Stimulated activated CD4-positive, alpha-beta T cell treated with anti-CD3 and anti-CD28 coated beads, Interleukin-15, amount 100 ng/mL, for 1 hour (primary cell): ENCODE measurements at places on chromosomes 4 and X.
A peak's percentile ranks its signal among the peaks of the same experiment; 100 is the strongest.

- DNase-seq = peak; percentile 53
These were observed 21.7 kb upstream of the CD38 start for GRCh38 chr4:15756361-15756861.

DNA sequence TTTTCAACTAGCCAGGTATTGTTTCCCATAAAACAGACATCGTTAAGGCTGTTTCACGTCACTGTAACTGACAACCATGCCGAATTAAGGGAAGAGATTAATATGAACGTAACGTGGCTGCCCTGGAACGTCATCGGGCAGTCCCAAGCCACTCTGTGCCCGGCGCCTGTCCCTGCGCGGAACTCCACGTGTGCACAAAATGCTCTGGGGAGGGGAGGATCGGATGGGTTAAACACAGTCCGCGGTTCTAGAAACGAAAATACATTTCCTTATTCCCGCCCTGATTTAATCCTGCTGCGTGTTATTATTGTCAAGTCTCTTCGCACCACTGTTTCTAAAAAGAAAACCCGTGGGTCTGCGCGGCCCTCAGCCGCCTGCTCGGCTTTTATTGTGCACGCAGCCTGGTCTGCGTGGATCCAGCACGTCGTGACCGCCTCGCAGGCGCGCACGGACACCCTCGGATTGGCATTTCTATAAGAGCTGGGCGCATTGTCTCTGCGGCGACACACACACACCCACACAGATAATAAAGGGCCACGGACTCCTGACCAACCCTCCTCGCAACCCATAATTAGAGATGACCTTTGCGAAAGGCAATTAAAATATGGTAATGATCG is 69.6 kb upstream of the BCOR start:
- DNase-seq = no peak

DNA sequence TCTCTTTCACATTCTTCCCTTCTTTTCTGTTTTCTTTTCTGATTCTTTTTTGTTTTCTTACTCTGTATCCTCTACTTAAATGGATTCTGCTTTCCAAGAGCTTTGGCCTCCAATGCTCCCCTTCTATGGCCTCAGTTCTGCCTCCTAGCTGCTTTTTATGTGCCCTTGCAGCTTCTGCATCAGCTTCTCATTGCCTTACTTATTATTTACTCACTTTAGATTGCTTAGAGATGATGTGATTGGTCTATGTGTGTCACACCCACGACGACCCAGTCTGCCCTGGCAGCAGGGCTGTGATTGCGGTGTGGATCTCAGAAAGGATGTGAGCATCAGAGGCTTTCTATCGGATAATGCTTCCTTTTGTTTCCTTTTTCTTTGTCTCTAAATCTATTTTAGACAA is 71.8 kb upstream of the SMARCA5 start:
- DNase-seq = no peak

DNA sequence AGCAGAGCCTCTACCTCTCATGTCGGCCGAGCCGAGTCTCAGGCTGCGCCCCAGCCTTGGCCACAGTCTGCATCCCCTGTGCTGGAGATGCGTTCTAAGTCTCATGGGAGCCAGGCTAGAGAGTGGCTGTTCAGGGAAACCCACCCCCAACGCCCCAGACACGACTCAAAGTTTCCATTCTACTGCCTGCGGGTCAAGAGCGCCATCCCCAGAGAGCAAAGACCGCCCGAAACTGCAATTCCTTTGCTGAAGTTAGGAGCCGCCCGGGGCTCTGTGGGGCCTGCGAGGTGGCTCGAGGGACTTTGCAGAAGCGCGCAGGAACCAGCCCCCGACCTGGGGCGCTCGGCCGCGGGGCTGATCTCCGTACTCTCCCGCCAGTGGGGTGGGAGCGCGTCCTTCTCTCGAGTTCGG is 10.0 kb upstream of the ELF4 start:
- DNase-seq = no peak

DNA sequence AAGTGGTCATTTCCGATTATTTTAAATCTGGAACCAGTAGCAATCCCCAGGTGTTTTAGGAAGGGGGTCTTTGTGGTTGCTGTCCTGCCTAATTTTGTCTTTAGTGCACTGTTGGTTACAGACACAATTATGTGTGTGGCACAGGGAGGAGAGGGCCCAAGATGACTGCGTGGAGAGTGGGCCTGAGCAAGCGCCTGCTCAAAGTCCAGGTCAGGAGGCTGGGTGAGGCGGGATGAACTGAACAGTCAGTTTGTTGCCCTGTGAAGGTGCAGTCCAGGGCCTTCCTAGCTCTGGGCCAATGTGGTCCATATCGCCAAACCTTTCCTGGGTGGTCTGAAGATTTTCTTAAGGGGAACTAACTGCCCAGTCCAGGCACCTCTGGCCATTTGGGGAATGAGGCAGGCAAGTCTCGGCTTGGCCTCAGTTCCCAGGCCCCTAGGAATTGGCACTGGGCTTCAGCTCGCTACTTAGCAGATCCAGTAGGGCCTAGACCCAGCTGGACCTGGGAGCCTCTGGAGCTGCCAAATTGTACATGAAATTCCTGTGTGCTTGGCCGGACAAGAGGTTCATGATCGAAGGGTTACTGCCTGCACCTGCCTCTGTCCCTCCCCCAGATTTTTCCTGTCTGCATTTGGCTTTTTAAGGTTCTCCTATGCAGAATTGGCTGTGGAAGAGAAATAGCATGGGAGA is 47.6 kb downstream of the ANAPC4 start:
- DNase-seq = no peak

- DNase-seq = peak; percentile 15
These were observed 41.2 kb downstream of the LONRF3 start for GRCh38 chrX:119015407-119016237.

GRCh38 chr4:15498356-15498755 is 28.7 kb downstream of the CC2D2A start:
- DNase-seq = no peak

DNA sequence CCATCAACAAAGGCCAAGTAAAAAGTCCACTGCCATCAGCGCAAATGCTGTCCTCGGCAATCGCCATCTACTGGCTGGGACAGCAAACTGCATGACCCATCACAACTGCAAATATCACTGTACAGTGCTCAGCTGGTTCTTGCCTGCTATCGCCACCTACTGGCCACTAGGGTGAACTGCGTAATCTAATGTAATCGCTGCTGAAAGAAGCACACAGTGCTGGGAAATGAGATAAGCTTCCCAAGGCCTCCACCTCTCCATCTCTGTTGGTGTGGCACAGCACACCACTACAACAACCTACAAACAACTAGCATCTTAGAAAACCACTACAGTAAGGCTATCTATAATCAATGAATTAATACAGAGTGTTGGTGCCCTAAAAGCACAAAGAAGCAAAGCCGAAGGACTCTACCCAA is 298.3 kb downstream of the TEX13A start:
- no peak for DNase-seq

DNA sequence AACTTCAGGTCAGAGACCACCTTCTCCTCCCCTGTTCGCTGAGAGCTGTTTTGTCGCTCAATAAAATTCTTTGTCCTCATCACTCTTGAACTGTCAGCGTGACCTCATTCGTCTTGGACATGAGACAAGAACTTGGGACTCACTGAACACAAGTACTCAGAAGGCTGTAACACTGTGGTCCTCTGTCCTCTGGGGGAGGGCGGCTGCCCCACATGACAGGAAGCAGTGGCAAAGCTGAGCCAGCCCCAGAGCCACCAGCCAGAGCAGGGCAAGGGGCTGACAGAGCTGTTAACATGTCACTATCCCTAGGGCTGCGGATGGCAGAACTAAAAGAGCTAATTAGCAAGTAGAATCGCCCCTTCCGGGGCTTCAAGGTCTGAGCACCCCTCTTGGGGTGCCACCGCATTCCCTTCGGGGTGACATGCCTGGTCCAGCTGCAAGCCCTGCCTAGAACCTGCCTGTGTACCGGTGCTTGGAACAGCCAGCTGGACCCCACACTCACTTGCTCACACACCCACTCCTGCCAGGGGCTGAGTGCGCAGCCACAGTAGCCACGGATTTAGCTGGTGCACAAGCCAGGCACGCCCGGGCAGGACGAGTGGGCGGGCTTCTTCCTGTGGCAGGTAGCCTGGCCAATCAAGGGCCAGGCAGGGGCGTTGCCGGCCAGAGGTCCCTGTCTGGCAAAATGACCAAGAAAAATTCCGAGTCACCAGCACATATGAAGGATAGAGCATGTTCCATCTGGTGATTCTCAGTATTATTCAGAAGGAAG is 648.6 kb upstream of the AGA start:
- no peak for DNase-seq

- DNase-seq = no peak
These were observed 70.5 kb downstream of the GATB start for GRCh38 chr4:151690164-151690870.

DNA sequence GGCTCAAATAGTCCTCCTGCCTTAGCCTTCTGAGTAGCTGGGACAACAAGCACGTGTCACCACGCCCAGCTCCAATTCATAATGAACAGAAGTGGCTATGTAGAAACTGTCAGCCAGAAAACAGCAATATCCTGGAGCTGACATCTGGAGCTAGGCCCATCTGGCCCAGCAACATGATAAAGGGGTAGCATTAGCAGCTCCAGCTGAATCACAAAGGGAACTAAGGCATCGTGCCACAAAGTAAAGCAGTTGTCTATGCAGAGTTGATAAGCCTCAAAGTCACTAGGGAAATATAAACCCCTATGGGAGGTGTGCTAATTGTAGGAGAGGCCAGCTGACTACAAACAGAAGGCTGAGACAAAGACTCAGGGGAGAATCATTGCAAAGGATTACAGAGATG is 270.5 kb upstream of the GPC4 start:
- DNase-seq = no peak

DNA sequence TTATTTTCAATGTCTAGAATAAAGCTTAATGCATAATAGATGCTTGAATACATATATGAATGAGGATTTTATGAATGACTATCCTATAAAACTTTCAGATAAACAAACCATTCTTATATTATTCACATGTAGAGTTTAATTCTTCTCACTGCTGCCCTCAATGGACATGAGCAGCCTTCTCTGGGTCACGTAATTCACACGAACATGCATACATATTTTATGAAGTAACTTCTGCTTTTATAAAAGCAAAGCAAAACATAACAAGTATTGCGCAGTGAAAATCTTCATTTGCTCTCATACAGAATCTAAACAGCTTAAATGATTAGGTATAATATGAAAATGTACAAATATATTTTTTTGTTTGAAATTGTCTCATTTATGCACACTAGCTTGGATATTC is 116.7 kb downstream of the TMA16 start:
- no peak for DNase-seq

GRCh38 chr4:7872264-7872771 is 67.3 kb downstream of the AFAP1 start:
- DNase-seq = no peak

GRCh38 chr4:188781655-188782054 is 642.4 kb downstream of the TRIML1 start:
- DNase-seq = no peak

DNA sequence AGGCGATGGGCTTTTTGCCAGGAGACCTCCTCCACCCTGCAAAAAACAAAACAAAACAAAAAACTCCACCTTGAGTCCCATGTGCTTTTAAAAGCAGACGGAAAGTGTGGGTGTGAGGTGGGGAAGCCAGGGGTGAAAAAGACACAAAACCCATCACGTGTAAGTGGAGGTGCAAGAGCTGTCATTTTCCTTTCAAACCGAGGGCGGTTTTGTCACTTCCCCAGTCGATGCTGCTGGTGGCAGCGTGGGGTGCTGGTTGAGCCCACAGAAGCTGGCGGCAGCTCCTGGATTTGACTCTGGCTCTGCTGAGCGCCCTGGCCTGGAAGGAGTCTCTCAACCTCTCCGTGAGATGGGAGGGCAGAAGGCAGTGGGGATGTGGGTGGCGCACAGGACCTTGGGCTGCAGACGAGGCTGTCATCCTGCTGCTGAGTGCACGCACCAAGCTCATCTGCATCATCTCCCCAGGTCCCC is 110.0 kb downstream of the PSAPL1 start:
- DNase-seq = no peak

DNA sequence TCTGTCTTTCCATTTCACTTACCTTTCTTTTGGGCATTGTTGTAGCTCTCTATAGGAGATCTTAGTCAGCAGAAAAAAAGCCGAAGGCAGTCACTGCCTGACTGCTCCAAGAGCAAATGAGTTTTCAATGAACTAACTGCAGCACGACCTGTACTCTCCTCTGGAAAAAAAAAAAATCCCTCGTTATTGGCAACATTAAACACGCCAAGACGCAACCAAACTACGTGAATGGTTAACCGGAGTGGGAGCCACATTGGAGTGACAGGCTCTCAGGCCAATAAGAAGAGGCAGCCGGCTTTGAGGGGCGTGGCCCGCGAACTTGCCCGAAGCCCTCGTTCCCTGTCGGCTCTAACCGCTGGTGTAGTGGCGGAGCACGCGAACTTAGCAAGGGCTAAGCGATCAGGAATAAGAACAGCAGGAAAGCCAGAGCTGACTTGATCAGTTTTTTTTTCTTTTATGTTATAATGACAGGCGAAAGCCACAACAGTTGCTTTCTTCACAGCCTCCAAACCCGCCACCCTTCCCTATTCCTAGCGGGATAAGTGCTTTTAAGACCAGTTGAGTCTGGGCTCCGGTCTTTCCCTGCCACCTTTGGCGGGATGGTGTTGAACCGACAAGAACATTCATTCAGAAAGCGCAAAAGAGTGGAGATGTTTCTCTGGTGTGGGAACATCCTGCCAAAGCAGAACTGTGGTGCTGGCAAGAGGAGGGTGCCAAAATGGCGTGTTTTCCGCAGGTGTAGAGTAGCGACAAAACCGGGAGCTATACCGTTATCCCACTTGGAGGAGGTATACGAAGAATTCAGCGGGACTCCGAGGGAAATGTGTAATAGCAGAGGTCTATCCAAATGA is 80.0 kb downstream of the HMGN5 start:
- DNase-seq = peak; percentile 78

DNA sequence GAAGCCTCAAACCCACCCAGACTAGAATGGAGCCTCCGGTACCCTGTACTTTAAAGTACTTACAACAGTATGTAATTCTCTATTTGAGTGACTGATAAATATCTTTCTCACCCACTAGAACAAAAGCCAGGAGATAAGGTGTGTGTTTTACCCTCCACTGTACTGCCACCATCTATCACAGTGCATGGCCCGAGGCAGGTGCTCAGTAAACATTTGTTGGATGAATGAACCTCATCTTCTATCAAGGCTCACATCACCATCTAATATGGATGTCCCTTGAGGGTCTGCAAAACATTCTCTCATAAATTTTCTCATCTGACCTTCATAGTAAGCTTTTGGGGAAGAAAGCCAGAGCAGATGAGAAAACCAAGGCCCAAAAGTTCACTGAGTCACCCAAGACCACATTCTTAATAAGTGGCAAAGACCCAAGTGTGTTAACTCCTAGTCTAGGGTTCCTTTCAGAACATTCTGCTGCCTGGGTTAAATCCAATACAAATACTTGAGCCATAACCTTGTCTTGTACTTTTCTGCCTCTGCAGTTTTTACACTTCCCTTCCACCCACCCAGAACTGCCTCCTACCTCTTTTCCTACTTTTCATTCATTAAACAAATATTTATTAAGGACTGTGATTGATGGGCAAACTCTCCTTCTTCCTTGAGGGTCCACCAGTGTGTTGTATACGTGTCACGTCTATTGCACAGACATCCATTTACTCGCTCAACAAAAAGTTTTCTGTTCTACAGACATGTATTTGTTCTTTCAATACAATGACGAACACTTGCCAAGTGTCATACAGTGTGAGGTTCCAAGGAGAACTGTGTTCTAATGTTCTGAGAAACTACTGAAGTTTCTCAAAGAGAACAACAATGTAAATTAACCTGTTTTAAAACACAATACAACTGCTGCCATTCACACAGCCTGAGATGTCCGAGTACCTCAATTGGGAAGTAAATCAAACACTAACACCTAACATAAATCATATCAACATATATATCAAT is 35.7 kb downstream of the APBB2 start:
- no peak for DNase-seq

- DNase-seq = no peak
These were observed 170.4 kb upstream of the CASK start for GRCh38 chrX:42093756-42094155.
